ENCODE measurements at places on chromosomes 3 and 15. TPM values are rescaled to one million over a fixed set of nuclear protein-coding genes. Genes with fewer than 3 reads are reported as not detected.

- DNase-seq, result no peak
Observed at GRCh38 chr3:68996356-68996995, 17.0 kb downstream of the EOGT start.

DNA sequence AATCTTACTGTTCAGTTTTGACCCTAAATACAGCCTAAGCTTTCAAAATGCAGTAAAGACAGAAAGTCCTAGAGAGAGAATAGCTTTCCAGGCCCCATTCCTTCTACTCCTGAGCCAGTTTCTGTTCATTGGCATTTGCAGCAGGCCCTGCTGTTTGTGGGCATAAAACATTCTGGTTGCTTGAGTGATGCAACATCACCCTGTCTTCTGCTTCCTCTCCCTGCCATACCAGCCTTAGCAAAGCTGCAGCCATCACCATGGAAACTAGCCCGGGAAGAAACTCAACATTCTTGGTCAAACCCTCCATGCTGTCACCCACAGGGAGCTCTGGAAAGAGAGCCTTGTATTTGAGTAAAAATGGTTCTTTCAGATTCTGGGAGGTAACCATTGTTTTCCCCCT lies 325.7 kb downstream of the MAGI1 start:
- DNase-seq, result no peak

DNA sequence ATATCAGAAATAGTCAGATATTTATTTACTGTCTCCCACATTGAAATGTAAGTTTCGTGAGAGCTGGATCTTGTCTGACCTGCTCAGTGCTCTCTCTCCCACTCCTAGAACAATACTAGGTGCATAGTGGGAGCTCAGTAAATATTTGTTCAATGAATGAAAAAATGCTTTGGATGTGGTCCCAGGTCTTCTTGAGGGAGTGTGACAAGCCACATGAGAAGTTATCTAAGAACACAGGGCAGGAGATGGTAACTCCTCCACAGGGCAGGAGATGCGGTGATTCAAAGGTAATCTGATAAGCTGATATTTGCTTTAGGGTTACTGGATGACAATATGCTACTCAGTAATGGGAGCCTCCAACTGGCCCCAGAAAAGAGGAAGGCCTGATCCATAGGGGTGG lies 25.8 kb upstream of the PLA2G4E start:
- DNase-seq, result no peak

DNA sequence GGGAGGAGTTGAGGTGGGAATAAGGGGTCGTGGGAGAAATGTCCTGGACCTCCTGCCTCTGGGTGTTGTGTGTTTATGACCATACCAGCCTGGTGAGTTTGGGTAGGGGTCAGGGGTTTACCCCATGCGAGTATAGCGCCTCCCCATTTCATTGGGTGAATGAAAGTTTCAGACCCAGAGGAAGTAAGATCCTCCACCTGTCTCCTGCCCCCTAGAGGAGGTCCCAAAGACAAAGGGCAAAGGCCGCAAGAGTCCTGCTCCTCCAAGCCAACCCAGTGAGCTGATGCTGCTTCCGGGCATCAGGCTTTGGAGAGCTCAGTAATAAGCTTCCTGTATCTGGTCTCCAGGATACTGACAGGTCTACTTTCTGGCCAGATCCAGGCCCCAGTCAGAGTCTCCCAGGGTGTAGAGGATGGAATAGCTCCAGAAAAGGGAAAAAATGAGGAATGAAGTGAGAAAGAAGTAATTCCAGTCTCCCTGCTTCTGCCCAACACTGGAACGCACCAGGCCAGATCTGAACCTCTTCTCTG lies 6.4 kb upstream of the TBC1D21 start:
- DNase-seq, result no peak

GRCh38 chr3:136632625-136633081 lies 119.5 kb downstream of the STAG1 start:
- no peak for DNase-seq

DNA sequence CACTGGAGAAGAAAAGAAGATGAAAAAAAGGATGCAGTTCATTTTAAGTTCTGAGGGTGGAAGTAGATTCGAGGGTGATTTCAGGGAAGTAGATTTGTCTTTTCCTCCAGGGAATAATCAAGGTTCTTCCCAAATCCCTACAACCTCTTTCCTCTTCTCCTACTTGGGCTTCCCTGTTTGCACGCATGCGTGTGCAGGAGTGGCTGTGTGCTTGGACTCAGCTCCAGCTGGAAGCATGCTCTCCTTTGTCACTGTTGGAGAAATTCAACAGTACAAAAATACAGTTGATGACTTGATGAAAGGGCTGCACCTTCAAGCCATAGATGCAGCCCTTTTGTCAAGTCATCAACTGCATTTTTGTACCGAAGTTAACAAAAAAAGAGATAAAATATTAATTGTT lies 3.8 kb downstream of the OR5K2 start:
- no peak for DNase-seq

- DNase-seq, result no peak
Observed at GRCh38 chr3:159401069-159401468, 587.6 kb upstream of the IL12A start.

DNA sequence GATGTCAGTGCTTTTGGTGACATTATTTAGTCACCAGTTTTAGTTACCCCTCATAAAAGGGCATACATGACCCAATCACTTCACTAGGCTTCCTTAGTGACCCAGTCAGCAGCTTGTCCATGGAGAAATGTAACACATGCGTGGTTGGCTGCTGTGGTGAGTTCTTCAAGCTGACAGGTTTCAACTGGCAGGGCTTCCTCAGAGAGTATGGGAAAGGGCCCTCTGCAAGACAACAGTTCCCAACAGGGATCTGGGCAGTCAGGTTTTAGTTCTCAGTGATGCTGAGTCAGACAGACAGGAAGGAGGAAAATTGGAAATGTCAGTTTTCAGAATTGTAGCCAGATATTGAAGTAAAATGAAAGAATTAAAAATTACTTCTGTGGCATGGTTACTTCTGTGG lies 282.5 kb downstream of the TBL1XR1 start:
- no peak for DNase-seq

GRCh38 chr15:66124651-66125050 lies 128.9 kb downstream of the MEGF11 start:
- no peak for DNase-seq

DNA sequence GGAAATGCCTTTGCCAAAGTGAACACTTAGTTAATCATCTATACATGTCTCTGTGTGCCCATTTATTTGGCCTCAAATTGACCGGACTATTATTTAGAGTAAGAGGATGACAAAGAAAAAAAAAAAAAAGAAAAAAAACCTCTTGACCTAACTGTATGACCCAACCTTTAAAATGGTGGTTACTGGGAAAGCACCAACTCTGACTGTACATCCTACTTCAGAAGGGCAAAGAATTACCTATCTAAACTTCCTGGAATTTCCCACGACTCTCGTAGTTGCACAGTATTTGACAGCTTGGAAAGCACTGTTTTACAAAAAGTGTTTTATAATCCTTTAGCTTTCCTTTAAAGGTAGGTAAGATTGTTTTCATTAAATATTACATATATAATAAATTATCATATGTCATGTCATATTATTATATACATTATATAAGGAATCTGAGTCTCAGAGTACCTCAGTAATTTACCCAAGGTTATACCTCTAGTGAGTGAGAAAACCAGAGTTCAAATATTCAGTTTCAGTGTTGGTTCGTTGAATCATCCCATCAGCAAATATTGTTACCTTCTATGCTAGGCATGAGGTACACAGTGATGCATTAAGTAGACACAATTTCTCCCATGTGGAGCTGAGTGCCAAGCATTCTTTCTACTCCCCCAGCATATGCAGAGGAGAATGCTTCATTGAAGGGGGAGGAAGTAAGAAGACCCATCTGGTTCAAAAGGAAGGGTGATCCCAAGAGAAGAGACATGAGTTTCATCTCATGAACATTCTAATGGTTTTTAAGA lies 5.0 kb downstream of the BCL2A1 start:
- DNase-seq, result no peak

DNA sequence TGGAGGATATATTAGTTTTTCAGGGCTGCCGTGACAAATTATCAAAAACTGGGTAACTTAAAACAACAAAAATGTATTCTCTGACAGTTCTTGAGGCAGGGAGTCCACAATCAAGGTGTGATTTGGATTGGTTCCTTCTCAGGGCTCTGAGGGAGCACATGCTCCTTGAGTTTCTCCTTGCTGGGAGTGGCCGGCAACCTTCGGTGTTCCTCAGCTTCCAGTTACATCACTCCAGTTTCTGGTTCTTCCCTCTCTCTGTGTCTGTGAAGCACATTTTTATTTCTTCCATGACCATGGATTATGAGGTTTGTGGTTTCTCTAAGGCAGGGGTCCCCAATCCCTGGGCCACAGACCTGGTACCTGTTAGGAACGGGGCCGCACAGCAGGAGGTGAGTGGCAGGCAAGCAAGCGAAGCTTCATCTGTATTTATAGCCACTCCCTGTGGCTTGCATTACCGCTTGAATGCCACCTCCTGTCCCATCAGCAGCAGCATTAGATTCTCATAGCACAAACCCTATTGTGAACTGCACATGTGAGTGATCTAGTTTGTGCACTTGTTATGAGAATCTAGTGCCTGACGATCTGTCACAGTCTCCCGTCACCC lies 24.3 kb downstream of the LRRC28 start:
- no peak for DNase-seq

DNA sequence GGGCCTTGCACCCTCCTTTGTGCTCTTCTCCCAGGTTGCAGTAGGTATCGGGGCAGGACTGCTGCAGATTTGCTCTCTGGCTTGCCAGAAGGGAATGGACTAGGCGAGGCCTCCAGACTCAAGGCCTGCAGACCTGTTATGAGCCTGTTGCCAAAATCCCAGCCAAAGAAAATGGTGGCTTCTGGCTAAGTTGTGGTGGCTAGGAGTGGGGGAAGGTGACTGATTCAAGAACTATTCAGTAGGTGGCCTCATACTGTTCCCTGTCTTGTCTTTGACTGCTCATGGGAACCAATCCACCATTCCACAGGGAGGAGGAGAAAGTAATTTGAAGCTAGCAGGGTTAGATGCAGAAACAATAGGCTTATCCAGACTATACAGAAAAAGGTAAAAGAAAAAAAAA lies 380.4 kb upstream of the PROK2 start:
- DNase-seq, result no peak

DNA sequence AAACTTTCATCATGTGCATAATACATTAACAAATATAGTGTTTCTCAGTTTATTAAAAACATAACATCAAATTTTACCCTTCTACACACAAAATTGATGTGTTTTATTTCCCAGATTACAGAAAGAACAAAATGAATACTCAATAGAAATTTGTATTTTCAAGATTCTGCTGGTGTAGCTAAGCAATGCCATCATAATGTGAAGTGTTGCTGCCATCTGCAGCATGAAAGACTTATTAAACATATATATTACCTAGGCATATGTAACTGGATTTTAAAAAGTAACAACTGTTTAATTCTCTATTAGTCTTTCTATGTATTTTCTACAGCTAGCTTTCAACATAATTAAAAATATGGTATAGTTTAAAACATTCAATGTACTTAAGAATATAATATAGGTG lies 27.5 kb downstream of the PLSCR5 start:
- no peak for DNase-seq

DNA sequence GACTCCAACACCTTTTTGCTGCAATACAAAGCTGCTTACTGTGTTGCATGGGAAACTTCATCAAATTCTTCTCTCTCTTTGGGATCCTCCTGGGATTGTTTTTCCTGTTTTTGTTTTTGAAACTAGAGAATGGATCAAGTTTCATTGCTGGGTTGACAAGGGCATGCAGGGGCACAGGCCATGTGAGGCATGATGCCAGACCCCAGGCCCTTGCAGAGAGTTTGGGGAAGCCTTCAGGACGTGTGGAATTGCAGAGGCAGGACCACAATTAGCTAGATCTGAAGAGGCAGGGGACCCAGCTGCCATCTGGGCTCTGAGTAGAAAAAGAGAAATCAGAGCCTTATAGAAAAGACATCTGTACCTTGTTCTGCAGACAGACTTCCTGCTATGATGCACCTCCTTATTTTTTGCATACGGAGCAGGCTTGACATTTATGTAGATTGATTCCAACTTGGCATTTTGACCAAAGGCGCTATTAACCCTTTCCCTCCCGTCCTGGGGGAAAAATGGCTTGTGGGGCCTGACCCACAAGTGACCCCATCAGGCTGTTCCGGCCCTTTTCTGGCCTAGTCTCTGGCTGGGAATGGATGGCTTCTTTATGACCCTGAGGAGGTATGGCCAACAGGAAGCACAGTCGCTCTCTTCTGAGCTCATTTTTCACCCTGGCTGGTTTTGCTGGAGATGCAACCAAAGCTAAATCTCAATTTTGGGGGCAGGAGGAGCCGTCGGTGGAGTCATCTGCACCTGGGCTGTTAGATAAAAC lies 44.3 kb upstream of the CHRNB4 start:
- no peak for DNase-seq

DNA sequence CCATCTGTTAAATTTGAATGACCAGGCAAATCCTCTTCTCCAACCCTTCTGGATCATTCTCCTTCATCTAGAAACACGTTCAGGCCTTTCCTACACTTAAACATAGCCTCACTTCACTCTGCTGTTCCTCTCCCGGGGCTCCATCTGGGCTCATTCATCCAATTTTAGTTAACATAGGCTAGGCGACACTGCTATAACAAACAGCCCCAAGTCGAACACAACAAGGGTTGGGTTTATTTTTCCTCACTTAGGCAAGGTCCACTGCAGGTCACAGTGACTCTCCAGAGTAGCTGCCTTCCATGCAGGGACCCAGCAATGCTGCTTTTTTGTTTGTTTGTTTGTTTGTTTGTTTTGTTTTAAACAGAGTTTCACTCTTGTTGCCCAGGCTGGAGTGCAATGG lies 250.8 kb downstream of the XXYLT1 start:
- no peak for DNase-seq

DNA sequence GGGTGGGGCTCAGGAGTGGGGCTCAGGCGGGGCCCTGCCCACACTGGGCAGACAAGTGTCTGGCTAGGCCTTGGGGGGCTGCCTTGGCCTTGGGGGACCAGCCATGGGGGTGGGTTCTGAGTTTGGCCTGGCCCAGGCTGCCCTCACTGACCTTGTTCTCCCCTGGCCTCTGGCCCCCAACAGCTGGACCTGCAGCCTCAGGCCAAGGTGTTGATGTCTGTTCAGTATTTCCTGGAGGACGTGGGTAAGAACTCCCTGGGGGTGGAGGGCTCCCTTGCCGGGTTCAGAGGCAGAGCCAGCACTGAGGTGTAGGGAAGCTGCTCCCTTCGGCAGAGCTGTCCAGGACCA lies 20.0 kb downstream of the PRKCD start:
- no peak for DNase-seq

- no peak for DNase-seq
Observed at GRCh38 chr15:93454788-93455187, 365.8 kb upstream of the RGMA start.

GRCh38 chr15:65935391-65935790 lies 66.1 kb downstream of the RAB11A start:
- no peak for DNase-seq

GRCh38 chr3:17407576-17407975 lies 334.9 kb downstream of the TBC1D5 start:
- no peak for DNase-seq

- no peak for DNase-seq
Observed at GRCh38 chr15:81910355-81911021, 135.3 kb downstream of the MEX3B start.

GRCh38 chr15:46646490-46646889 lies 1011.7 kb downstream of the SQOR start:
- DNase-seq, result no peak

GRCh38 chr3:107958146-107958545 lies 132.7 kb downstream of the CD47 start:
- no peak for DNase-seq

The ARHGEF26 gene
- total RNA-seq, result 3.5 TPM

The AAGAB gene
- total RNA-seq, result 30.8 TPM

The NOX5 gene
- total RNA-seq, result not detected

The FOXL2NB gene
- 0.17 TPM for total RNA-seq

The MNS1 gene
- 1.5 TPM for total RNA-seq

The LDHAL6B gene
- total RNA-seq, result not detected

The RGMA gene
- total RNA-seq, result 26.2 TPM

The CCR1 gene
- not detected for total RNA-seq

The RTP1 gene
- total RNA-seq, result not detected
